ENCODE measurements at places on chromosomes 12 and 14. TPM values are rescaled to one million over a fixed set of nuclear protein-coding genes. Genes with fewer than 3 reads are reported as not detected.

Gene CABP1
- 4.6 TPM for total RNA-seq

Gene SERPINA1
- total RNA-seq = 7.1 TPM

Gene OTOGL
- 9.2 TPM for total RNA-seq

Gene TSHR
- not detected for total RNA-seq

Gene TOMM20L
- total RNA-seq = not detected

Gene TAS2R30
- 1.5 TPM for total RNA-seq

Gene GDF3
- total RNA-seq = 0.24 TPM

Gene ACOT4
- 1.6 TPM for total RNA-seq

Gene CLEC1B
- not detected for total RNA-seq

Gene ERP29
- 52.3 TPM for total RNA-seq

Gene LALBA
- total RNA-seq = not detected

Gene RDH5
- 29.5 TPM for total RNA-seq

Gene FKBP4
- total RNA-seq = 38.5 TPM

Gene TROAP
- 1.5 TPM for total RNA-seq

Gene TAS2R8
- total RNA-seq = not detected

Gene KLRB1
- total RNA-seq = 1.3 TPM

Gene OR4E2
- total RNA-seq = not detected

Gene NANOG
- total RNA-seq = not detected

Gene GPR65
- total RNA-seq = 1.0 TPM

Gene TMEM63C
- not detected for total RNA-seq

Gene SLC6A12
- 0.41 TPM for total RNA-seq

Gene ITGB7
- 0.81 TPM for total RNA-seq

Gene B4GALNT1
- total RNA-seq = 2.4 TPM

Gene FLVCR2
- total RNA-seq = 1.8 TPM

Gene DHH
- total RNA-seq = 0.97 TPM

Gene NINJ2
- total RNA-seq = 7.0 TPM

Gene DACT1
- total RNA-seq = 7.0 TPM

Gene RASSF8
- 60.0 TPM for total RNA-seq

Gene RPL36AL
- total RNA-seq = 131 TPM

Gene APOF
- not detected for total RNA-seq

Gene PPP4R4
- 0.18 TPM for total RNA-seq

Gene AKT1
- total RNA-seq = 113 TPM

Gene GYS2
- 0.62 TPM for total RNA-seq

Gene ZNF140
- total RNA-seq = 7.4 TPM

Gene CSRNP2
- 22.6 TPM for total RNA-seq

Gene TTC7B
- 76.5 TPM for total RNA-seq

Gene CLEC4A
- total RNA-seq = 1.7 TPM

Gene CCDC38
- not detected for total RNA-seq

Data from left cardiac atrium (tissue), 4 donors.